ENCODE measurements at places on chromosomes 11 and 22. TPM values are rescaled to one million over a fixed set of nuclear protein-coding genes. Genes with fewer than 3 reads are reported as not detected.

The MCM5 gene
- 73.8 TPM for total RNA-seq

The SMTNL1 gene
- not detected for total RNA-seq

The TNNI2 gene
- 3.6 TPM for total RNA-seq

The TSSK2 gene
- not detected for total RNA-seq

The NCR3LG1 gene
- 6.3 TPM for total RNA-seq

The NFAM1 gene
- 3.6 TPM for total RNA-seq

GRCh38 chr11:66815646-66816045 lies 27.6 kb upstream of the RCE1 start:
- no peak for DNase-seq

GRCh38 chr11:117045196-117045595 lies 53.0 kb downstream of the SIK3 start:
- DNase-seq = no peak

GRCh38 chr22:18136563-18137320 lies 13.2 kb upstream of the USP18 start:
- no peak for DNase-seq

- DNase-seq = no peak
Measured at GRCh38 chr11:64023712-64024710, 11.7 kb upstream of the FLRT1 start.

GRCh38 chr22:47598864-47599263 lies 836.4 kb downstream of the TBC1D22A start:
- no peak for DNase-seq

GRCh38 chr22:43923191-43923590 lies 414 bp upstream of the PNPLA3 start:
- no peak for DNase-seq

- no peak for DNase-seq
Measured at GRCh38 chr11:69704508-69705253, 859 bp upstream of the FGF19 start.

GRCh38 chr11:6646918-6647679 lies 8.5 kb downstream of the DCHS1 start:
- no peak for DNase-seq

DNA sequence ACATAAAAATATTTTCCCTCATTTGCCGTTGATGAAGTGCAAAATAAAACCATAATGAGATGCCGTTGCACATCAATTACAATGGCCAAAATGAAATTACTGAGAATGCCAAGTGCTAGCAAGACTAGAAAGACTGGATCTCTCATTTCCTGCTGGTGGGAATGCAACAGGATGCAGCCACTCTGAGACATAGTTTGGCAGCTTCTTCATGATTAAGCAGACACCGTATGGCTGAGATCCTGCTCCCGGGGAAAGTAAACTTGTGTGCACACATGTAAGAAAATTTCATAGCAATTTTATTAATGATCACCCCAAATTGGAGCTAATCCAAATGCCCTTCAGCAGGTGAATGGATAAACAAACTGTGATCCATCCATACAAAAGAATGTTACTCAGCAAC lies 1013.2 kb downstream of the TBC1D22A start:
- no peak for DNase-seq

DNA sequence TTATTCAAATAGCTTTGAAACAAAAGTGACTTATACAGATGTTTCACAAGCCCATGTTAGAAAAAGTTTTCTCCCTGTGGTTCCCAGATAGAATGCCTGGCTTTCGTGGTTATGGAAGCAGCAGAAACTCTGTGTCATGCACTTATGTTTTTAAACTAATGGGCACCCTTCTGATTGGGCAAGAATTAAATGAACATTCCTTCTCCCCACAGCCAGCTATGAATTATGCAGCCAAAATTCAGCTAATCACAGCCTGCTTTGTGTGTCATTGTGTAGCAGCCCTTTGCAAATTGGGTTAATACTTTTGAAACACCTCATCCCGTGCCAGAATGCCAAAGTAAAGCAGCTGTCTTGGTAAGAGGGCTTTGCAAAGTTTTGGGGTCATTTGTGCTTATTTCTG lies 46.9 kb downstream of the PANX1 start:
- DNase-seq = no peak

DNA sequence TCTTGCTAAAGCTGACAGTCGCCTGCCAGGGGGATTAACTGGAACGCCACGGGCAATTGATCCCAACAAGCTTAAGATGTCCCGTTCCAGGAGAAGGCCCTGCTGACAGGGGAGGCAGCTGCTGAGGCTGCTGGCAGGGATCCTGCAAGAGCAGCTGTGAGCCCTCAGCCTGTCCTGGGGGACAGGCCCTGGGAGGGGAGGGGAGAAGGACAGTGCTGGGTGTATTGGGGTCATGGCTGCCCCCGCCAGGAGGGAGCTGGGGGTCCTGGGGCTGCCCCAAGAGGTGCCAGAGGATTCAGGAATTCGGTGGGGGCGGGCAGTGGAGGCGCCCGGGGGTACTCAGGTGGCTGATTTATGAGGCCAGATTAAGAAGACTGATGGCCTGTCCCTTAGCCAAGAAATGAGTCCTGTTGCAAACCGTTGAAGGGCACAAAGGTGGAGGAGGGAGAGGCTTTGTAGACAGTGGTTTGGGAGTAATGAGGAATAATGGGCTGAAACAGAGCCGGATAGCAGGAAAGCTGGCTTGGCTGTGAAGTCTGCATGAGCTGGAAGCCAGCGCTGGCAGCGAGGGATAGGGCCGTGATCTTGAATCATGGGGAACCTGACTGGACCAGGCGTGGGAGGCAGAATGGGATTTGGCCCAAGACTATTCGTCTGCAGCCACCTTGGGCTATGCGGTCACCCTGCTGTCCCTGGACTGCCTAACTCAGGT lies 133.5 kb downstream of the CACNA1I start:
- DNase-seq = no peak

- no peak for DNase-seq
Measured at GRCh38 chr22:23404689-23405365, 175.3 kb downstream of the IGLL1 start.

DNA sequence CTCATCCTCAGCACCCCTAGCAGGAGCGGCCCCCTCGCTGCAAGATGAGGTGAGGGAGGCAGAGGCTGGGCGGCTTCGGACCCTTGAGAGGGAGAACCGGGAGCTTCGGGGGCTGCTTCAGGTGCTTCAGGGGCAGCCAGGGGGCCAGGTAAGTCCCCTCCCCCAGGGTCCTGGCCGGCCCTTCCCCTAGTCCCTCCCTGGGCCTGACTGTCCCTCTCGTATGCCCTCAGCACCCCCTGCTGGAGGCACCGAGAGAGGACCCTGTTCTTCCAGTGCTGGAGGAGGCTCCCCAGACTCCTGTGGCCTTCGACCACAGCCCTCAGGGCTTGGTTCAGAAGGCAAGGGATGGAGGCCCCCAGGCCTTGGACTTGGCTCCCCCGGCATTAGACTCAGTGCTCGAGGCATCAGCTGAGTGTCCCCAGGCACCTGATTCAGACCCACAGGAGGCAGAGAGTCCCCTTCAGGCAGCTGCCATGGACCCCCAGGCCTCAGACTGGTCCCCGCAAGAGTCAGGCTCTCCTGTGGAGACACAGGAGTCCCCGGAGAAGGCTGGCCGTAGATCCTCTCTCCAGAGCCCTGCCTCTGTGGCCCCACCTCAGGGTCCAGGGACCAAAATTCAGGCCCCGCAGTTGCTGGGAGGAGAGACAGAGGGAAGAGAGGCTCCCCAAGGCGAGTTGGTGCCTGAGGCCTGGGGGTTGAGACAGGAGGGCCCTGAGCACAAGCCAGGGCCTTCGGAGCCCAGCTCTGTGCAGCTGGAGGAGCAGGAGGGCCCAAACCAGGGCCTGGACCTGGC lies 4.0 kb downstream of the CCDC88B start:
- DNase-seq = peak; percentile 29

Data from natural killer cell (primary cell).